ENCODE measurements at places on chromosomes 5 and 9.

DNA sequence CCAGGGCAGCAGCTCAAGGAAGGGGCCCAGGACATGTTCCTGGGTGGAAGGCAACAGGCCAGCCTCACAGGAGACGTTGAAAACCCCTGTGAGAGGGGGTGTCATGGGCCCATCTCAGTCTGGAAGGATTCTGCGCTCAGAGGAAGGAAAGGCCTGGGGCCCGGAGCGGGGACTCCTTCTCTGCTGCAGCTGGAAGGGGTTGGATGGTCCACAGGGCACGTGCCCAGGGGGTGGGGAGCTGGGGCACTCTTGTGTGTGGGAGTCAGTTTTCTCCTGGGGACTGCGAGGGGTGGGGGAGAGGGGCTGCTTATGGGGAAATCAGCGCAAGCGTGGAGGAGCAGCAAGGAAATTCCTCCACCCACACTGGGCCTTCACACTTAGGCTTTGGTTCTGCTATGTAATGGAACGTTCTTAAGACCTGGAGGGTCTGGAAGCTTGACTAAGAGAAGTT is 2.9 kb upstream of the LPCAT1 start:
- peak; percentile 1 for DNase-seq

GRCh38 chr5:1638658-1639400 is 115.1 kb upstream of the LPCAT1 start:
- no peak for DNase-seq

- DNase-seq: no peak
Observed at GRCh38 chr5:14424011-14424685, 157.4 kb upstream of the OTULINL start.

- DNase-seq: no peak
Observed at GRCh38 chr5:168156170-168156569, 135.3 kb upstream of the WWC1 start.

- no peak for DNase-seq
Observed at GRCh38 chr5:163505049-163505367, 411 bp upstream of the MAT2B start.

DNA sequence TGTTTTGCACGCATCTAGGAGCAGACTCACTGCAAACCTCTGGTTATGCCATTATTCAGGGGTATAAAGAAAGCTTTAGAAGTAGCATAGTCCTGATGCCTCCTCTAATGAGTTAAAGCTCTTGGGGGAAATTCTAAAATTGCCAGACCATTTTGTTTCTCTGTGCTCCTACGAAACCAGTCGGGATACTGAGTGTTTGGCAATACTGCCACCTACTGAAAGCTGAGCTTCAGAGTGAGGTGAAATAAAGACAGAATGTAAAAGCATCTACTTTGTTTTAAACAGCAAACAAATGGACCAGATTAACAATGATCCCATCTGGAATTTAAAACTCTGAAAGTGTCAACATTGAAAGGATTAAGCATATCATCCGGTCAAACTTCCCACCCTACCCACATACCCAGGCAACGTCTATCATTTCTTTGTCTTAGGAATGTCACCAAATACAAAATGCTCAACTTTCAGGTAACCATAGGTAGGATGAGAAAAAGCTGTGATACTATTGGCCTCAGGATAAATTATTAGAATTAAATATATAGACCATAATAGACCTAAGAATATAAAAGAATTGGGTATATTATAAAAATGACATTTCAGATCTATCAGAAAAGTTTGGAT is 77.8 kb upstream of the SHISAL2B start:
- DNase-seq: peak; percentile 30

- DNase-seq: no peak
Observed at GRCh38 chr9:125428902-125429467, 167.4 kb downstream of the GAPVD1 start.

DNA sequence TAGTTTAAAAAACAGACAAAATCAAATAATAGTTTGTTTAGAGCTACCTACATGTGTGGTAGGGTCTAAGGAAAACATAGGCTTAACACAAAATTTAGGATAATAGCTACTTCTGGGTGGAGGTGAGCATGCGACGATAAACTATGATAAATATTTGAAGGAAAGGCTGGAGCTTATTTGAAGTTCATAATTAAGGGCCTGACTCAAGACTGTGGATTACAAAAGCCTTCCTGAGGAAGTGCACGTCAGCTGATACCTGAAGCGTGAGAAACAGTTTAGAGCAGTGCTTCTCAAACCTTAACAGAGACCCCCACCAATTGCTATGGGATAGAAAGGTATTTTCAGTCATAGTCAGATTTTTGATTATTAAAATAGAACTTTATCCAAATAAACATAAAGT is 20.4 kb upstream of the UBLCP1 start:
- DNase-seq: no peak

- DNase-seq: no peak
Observed at GRCh38 chr5:73558950-73559349, 6.5 kb downstream of the ANKRA2 start.

- peak; percentile 17 for DNase-seq
Observed at GRCh38 chr5:149254506-149254905, 17.2 kb upstream of the AFAP1L1 start.

GRCh38 chr5:149521739-149522685 is 29.2 kb downstream of the CSNK1A1 start:
- DNase-seq: no peak

DNA sequence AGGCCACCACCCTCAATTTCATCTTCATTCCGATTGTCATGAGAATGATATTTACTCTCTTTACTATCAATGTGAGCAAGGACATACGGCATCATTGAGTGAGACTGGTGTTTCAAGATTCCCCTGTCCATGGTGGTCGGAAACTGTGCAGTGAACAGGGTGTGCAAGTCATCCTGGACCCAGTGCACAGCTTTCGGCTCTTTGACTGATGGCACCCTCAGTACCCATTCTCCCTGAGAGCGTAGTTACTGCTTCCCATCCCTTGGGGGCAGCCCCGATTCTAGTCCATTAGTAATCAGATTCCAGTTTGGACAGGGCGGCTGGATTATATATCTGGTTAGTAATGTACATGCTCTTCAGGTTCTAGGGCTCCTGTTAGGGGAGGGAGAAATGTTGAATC is 61.7 kb upstream of the SUB1 start:
- DNase-seq: no peak

- DNase-seq: no peak
Observed at GRCh38 chr5:126971455-126972031, 58.8 kb downstream of the MARCHF3 start.

DNA sequence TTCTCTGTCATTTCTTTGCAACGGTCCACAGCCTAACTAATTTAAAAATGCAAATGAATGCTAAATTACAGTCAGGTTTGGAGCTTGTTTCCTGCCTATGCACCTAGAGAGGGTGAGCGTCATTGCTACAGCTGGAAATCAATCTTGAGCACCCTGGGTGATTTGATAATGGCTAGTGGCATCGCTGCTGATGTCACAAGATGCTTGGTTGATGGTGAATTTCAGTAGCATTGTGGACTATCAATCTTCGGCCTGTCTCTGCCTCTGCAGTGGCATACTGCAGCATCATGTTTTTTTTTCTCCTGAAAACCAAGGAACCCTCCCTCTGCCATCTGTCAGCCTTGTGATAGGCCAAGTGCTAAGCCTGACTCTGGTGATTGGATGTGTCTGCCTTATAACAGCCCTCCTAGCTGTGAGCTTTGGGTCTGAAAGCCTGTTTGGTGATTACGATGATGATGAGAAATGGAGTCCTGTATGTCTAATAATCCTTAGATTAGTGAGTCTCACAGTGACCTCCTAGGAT is 75.3 kb downstream of the NMUR2 start:
- no peak for DNase-seq

GRCh38 chr9:129596541-129597331 is 24.2 kb downstream of the C9orf50 start:
- DNase-seq: no peak

GRCh38 chr5:100841358-100842076 is 61.6 kb downstream of the ST8SIA4 start:
- DNase-seq: no peak

DNA sequence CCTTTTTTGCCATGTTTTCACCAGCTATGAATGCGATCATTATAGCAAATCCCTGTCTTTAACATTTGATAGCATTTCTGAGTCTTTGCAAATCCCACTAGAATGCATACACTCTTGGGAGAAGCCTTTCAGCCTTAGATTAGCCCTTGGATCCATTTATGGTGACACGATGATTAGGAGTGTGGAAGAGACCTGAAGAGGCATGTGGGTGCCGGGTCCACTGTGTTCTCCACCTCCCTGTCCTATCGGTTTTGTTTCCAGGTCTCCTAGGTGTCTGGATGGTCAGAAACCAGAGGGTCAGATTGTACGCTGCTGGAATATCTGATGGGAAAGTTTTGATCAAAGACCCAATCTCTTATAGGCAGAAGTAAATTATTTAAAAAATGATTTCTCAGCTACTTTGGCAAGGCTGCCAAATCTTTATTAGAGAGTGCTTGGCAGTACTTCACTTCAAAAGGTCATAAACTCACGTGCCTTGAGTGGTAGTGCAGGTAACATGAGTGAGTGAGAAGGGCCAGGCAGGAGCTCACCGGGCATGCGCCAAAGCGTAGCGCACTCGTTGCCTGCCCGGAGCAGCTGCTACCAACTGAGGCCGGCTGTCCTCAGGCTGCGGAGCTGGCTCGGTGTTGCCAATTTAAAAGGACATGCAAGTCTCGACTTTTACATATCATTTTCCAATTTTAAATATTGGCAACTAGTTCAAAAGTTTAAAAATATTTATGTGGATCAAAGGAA is 51.3 kb downstream of the PCSK5 start:
- no peak for DNase-seq

DNA sequence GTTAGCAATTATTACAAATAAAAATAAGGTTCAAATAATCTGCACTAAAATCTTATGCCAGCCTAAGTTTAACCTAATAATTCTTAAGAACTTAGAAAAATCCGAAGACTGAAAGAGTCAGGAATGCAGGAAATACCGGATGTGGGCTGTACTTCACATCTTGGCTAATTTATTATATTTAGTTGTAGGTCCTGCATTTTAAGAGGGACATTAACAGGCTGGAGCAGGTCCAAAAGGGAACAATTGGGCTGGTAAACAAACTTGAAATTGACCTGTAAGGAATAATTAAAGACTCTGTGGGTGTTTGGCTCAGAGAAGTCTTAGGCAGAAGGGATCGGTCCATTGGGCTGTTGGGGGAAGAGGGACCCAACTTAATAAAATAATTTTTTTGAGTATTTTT is 18.4 kb downstream of the GLRA1 start:
- no peak for DNase-seq

- no peak for DNase-seq
Observed at GRCh38 chr9:84600739-84601138, 68.8 kb upstream of the NTRK2 start.

DNA sequence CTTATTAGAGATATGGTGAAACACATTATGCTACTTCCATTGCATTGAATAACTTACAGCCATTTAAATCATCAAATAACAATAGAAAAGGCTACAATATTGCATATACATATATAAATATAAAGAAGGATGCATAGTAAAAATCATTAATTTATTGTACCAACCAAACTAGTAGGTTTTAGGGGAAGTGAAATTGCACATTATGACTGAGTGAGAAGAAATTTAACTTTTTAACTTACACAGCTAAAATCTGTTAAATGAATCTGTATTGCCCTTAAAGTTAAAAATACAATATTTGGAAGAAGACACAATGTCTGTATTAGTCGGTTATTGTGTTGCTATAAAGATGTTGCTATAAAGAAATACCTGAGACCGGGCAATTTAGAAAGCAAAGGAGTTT is 2073.7 kb upstream of the ACO1 start:
- no peak for DNase-seq

DNA sequence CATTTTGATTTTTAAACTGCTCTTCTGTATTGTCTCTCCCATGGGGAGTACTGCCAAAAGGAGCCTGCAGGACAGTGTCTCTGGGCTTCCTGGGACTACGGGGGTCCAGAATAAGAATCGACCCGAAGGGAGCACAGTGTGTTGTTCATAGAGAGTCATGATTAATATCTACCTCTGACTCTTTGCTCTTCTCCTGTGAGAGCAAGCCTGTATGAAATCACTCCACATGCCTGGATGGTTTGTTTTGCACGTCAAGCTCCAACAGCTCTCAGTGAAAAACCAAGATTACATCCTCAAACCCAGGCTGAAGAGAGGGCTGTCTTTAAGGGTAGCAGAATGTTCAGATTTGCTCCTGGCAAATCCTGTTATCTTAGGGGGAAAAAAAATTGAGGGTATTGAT is 1860.0 kb upstream of the WWC1 start:
- DNase-seq: no peak

GRCh38 chr5:83156001-83156400 is 78.7 kb downstream of the XRCC4 start:
- DNase-seq: no peak

- peak; percentile 7 for DNase-seq
Observed at GRCh38 chr9:114805670-114806525, at the start of gene TNFSF15. Gene TNFSF15, minus strand, starts transcription at chr9:114806039. Its CDS starts 27 bp downstream, at chr9:114806012.

GRCh38 chr5:151427258-151427657 is 20.1 kb upstream of the SLC36A1 start:
- DNase-seq: no peak

DNA sequence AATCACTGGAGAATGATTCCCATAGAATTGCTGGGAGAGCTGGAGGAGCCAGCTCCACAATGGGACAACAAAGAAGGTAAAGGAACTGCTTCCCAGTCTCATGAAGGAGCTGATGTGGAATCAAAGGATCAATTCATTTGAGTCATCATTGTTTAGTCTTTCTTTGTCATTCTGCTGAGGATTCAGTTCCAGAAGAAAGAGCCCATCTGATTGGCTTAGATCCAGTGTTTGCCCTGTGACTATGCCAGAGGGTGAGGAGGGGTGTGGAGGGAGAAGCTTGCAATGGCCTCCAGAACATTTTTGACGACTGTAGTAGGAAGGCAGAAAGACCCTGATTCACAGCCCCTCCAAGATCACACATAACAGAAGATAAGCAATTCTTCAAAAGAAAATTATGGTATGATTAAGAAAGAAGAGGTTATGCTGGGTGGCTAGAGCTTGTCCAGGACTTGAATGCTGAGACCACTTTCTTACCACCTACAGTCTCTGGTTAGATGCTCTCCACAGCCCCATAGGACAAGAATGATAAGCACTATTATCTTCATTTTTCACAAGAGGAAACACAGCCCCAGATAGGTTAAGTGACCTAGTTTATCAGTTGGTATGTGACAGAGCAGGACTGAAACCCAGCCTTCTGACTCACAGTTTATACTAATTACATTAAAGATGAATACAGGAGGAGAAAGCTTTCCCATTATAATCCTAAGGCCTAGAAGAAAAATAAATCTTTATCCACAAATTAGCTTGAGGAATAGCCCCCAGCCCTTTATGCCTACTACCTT is 363.1 kb downstream of the PRELID2 start:
- no peak for DNase-seq

DNA sequence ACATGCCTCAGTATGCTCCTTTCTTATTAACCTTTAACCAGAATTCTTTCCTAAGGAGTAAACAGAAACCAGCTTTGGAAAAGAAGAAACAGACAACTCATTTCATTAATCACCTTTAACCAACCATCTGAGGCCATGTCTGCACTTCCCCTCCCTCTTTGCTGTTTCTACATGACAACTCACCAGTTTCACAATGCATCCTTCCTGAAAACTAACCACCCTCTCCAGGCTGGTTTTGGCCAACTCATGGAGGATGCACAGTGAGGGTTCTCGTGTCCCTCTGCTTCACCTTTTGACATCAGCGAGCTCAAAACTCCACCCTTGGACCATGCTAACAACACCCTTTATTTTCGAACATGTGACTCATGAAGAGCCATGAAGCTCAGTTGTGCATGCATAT is 244.1 kb downstream of the ELAVL2 start:
- no peak for DNase-seq
